ENCODE measurements at places on chromosomes 12 and 14.

- no peak overlapping the region for H3K27ac ChIP-seq
- no peak for DNase-seq
- H3K4me1 ChIP-seq, result no peaks in the 10 kb centered on the region
- no peak overlapping the region for H3K4me3 ChIP-seq
- H3K27me3 ChIP-seq, result no peaks in the 10 kb centered on the region
- H3K36me3 ChIP-seq, result no peaks in the 10 kb centered on the region
Measured at GRCh38 chr14:60309867-60310552, 61.0 kb downstream of the PPM1A start.

DNA sequence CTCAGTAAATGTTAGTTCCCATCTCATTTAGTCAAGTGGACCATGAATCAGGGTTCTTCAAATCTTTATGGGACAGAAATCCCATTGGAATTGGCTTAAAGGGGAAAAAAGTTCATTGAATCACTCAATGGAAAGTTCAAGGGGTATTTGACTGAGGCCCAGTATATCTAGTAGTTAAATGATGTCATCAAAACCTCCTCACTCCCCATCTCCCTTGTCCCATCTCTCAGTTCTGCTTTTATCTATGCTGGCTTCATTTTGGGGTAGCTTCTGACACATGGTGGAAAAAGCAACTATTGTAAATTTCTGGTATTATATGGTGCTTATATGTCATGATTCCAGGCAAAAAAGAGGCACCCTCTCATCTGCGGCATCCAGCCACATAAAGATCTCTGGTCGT lies 51.9 kb downstream of the DAAM1 start:
- no peaks in the 10 kb centered on the region for H3K36me3 ChIP-seq
- no peak overlapping the region for H3K4me3 ChIP-seq
- DNase-seq, result no peak
- H3K4me1 ChIP-seq, result no peaks in the 10 kb centered on the region

DNA sequence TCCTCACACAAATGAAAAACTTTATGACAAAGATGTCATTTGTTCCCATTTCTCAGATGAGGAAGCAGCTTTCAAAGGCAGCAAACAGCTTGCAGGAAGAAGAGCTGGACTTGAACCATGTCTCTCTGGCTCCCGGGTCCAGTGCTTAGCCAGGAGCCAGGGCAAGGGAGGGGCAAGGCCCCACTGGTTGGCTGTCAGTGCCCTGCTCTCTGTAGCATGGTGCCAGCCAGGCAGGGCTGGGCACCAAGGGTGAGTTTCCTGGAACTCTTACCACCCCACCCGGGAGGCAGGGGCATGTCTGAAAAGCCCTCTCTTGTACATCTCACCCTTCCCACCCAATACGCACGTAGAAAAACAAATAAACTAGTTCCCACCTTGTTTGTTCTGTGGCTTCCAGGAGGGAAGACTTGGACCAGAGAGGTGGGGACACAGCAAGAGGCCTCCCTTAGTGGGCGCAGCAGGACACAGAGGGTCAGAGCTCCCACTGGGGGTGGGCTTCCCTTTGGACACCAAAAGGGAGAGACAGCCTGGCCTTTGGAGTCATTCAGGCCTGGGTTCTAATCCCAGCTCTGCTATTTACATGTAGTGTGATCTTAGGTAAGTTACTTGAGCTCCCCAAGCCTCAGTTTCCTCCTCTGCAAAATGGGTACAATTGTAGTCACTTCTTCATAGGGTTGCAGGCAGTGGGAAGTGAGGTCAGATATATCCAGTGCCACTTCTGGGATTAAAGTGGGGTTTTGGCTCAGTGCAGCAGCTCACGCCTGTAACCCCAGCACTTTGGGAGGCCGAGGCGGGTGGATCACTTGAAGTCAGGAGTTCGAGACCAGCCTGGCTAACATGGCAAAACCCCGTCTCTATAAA lies 17.2 kb downstream of the TRPV4 start:
- no peaks in the 10 kb centered on the region for H3K4me1 ChIP-seq
- no peaks in the 10 kb centered on the region for H3K36me3 ChIP-seq
- DNase-seq, result no peak
- no peak overlapping the region for H3K27ac ChIP-seq
- no peak overlapping the region for H3K4me3 ChIP-seq

- no peak overlapping the region for H3K4me3 ChIP-seq
- no peaks in the 10 kb centered on the region for H3K4me1 ChIP-seq
- no peak for DNase-seq
- H3K36me3 ChIP-seq, result no peaks in the 10 kb centered on the region
- no peaks in the 10 kb centered on the region for H3K27me3 ChIP-seq
Measured at GRCh38 chr12:54997929-54998522, 13.5 kb upstream of the TESPA1 start.

GRCh38 chr14:26596543-26597061 lies 1.2 kb downstream of the NOVA1 start:
- DNase-seq, result peak; percentile 26
- H3K27me3 ChIP-seq, result no peaks in the 10 kb centered on the region
- peak overlapping the region; percentile 96 for H3K27ac ChIP-seq
- H3K4me3 ChIP-seq, result peak overlapping the region; percentile 88
- no peaks in the 10 kb centered on the region for H3K36me3 ChIP-seq
- no peaks in the 10 kb centered on the region for H3K4me1 ChIP-seq

- H3K36me3 ChIP-seq, result no peaks in the 10 kb centered on the region
- no peak overlapping the region for H3K27ac ChIP-seq
- no peak for DNase-seq
- no peak overlapping the region for H3K4me3 ChIP-seq
- no peaks in the 10 kb centered on the region for H3K27me3 ChIP-seq
Measured at GRCh38 chr12:49619286-49619685, 4.1 kb upstream of the PRPF40B start.

DNA sequence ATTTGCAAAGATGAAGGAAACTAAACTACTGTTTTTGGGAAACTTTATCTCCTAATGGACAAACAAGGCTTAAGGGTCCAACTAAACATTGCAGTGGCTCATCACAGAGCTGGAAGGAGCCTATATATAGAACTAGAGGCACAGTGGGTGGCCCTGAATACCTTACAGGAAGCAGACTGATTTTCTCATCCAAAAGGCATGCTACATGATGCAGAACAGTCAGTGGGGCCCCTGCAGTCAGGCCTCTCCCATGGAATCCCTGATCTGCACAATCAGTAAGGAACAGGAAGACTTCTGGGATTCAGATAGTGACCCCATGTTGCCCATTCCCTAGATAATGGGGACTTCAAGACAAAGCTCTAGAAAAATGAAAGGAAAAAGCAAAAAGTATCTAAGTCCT lies 1.9 kb upstream of the LLPH start:
- H3K27me3 ChIP-seq, result no peaks in the 10 kb centered on the region
- H3K27ac ChIP-seq, result no peak overlapping the region
- DNase-seq, result no peak
- no peaks in the 10 kb centered on the region for H3K4me1 ChIP-seq

DNA sequence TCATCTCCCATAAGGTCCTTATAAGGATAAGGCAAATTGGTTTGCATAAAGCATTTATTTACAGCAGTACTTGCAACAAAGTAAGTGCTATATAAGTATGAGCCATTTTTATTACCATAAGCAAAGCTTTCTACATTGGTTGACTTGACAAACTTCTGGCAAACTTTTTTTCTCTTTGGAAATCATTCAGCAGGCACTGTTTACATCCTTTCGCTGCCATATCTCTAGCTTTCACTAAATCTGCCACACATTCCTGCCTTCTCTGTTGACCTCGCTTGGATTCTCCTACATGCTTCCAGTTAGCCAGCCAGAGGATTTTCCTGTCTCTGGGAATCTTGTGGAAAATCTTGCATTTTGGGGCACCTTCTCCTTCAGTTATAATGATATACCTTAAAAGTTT lies 21.8 kb upstream of the HDAC7 start:
- no peak for DNase-seq
- no peaks in the 10 kb centered on the region for H3K4me1 ChIP-seq
- H3K27me3 ChIP-seq, result no peaks in the 10 kb centered on the region
- no peaks in the 10 kb centered on the region for H3K36me3 ChIP-seq

GRCh38 chr12:125329239-125330102 lies 264.2 kb downstream of the AACS start:
- DNase-seq, result no peak
- no peak overlapping the region for H3K4me3 ChIP-seq
- H3K4me1 ChIP-seq, result no peaks in the 10 kb centered on the region
- H3K27me3 ChIP-seq, result no peaks in the 10 kb centered on the region

DNA sequence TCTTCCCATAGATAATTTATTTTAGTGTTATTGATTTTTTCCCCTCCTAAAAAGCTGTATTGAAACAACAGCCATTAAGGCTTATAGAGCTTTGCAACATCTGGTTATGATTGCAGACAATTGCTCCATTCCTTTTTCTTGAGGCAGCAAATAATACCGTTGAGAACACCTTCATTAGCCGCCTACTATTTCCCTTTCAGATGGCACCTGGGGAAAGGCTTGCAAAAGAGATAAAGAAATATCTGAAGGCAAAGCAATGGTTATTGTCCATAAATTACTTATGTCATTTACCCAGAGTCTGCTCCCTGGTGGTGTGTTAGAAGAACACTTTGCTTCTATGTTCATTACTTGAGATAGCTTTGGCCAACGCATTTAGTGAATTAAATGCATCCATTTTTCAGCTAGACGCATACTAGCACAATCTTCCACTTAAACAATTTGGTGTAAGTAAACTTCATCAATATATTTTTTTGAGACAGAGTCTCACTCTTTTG lies 377.8 kb downstream of the KCNH5 start:
- DNase-seq, result no peak
- H3K36me3 ChIP-seq, result no peaks in the 10 kb centered on the region
- H3K27me3 ChIP-seq, result no peaks in the 10 kb centered on the region
- H3K4me1 ChIP-seq, result no peaks in the 10 kb centered on the region
- H3K4me3 ChIP-seq, result no peak overlapping the region

GRCh38 chr12:49131051-49131893 lies at the start of gene TUBA1B:
Gene TUBA1B (minus strand): TSS chr12:49131395. CDS start chr12:49131300, 95 bp downstream.
- H3K4me3 ChIP-seq, result peak within 1 kb of the TSS; percentile 81
- peak within 1 kb of the TSS; percentile 100 for H3K27ac ChIP-seq
- no peaks in the 10 kb centered on the region for H3K4me1 ChIP-seq
- H3K27me3 ChIP-seq, result no peaks in the 10 kb centered on the region
- DNase-seq, result peak; percentile 94

DNA sequence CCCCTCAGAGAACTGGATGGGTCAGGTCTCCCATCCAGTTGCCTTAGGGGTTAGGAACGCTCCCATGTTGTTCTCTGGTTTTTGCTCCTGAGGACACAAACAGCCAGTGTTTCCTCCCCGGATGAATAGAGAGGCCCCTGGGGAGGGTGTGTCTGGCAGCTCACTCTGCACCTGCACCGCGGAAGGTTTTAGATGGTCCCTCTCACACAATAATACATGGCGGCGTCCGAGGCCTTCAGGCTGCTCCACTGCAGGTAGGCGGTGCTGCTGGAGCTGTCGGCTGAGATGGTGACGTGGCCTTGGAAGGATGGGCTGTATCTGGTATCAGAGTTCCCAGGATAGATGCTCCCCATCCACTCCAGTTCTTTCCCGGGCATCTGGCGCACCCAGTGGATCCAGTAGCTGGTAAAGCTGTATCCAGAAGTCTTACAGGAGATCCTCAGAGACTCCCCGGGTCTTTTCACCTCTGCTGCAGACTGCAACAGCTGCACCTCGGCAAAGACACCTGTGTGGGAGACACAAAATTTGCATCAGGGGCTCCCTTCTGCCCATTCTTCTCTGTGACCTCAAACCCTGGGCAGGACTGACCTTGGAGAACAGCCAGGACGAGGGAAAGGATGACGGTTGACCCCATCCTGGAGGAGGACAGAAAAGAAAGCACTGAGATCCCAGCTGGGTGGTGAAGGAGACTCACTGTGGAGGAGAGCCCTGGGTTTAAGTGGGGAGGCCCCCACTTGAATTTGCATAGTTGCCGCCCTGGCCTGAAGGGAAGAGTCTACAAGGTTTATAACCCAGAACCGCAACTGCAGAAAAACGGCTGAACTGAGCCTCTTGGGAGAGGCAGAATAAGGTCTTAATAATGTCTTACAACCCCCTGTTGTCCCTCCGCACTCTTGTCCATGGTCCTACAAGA lies 1324.8 kb downstream of the TMEM121 start:
- no peak for DNase-seq
- no peak overlapping the region for H3K4me3 ChIP-seq
- H3K27me3 ChIP-seq, result no peaks in the 10 kb centered on the region
- H3K36me3 ChIP-seq, result no peaks in the 10 kb centered on the region
- H3K27ac ChIP-seq, result no peak overlapping the region
- peaks cover 3% of the 10 kb centered on the region for H3K4me1 ChIP-seq

GRCh38 chr14:64440494-64440893 lies 24.8 kb upstream of the AKAP5 start:
- H3K27ac ChIP-seq, result no peak overlapping the region
- H3K36me3 ChIP-seq, result no peaks in the 10 kb centered on the region
- no peak overlapping the region for H3K4me3 ChIP-seq
- H3K4me1 ChIP-seq, result no peaks in the 10 kb centered on the region

- H3K4me1 ChIP-seq, result no peaks in the 10 kb centered on the region
- no peak for DNase-seq
- H3K4me3 ChIP-seq, result no peak overlapping the region
Measured at GRCh38 chr12:18595412-18595811, 142.4 kb downstream of the PLCZ1 start.

DNA sequence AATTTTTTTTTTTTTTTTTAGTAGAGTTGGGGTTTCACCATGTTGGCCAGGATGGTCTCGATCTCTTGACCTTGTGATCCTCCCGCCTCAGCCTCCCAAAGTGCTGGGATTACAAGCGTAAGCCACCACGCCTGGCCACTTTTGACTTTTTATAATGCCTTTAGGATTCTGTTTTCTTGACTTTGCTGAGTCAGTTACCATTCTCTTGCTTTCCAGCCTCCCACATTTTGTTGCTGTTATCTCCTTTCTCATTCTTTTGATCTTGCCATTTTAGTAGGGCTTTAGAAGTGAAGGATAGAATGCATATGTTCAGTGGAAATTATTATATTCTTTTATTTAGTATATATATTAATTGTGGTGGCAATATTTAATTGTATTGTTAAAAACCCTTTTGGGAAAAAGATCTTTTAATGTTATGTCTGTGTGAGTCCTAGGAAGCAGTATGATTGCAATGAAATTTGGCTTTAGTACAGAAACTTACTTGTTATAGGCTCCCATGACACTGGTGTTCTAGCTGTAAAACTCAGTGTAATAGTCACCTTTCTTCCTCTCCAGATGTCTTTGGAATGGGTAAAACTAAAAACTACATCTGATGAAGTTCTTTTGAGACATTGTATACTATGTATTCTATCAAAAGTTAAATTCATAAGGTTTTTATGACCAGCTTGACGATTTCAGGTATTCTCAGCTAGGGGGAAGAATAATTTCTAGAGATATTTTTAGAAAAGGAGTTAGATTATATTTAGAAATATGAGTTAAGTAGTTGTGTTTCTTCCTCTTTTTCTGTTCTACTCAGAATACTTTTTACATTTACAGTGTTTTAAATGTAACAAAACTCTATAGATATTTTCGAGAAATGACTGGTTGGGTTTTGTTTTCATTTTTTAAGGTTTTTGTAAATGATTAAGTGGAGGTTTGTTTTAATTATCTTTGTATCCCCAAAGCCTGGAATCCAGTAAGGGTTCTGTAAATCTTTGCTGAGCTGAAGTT lies 74.7 kb downstream of the APAF1 start:
- no peaks in the 10 kb centered on the region for H3K36me3 ChIP-seq
- H3K4me1 ChIP-seq, result no peaks in the 10 kb centered on the region
- no peak for DNase-seq
- H3K27me3 ChIP-seq, result no peaks in the 10 kb centered on the region

GRCh38 chr12:48021485-48022179 lies 17.4 kb upstream of the COL2A1 start:
- no peaks in the 10 kb centered on the region for H3K36me3 ChIP-seq
- DNase-seq, result no peak
- no peak overlapping the region for H3K4me3 ChIP-seq
- H3K27me3 ChIP-seq, result no peaks in the 10 kb centered on the region

- H3K36me3 ChIP-seq, result no peaks in the 10 kb centered on the region
- H3K4me1 ChIP-seq, result no peaks in the 10 kb centered on the region
- no peak overlapping the region for H3K4me3 ChIP-seq
- H3K27ac ChIP-seq, result no peak overlapping the region
Measured at GRCh38 chr12:75529826-75530225, 18.4 kb upstream of the KRR1 start.

Data from uterus (tissue), 4 donors.